ENCODE measurements at places on chromosomes 6 and 20. TPM values are rescaled to one million over a fixed set of nuclear protein-coding genes. Genes with fewer than 3 reads are reported as not detected.

Gene PLEKHG1
- total RNA-seq, result 3.7 TPM

Gene SYCP2L
- not detected for total RNA-seq

Gene STK35
- total RNA-seq, result 17.7 TPM

Gene KCNK16
- not detected for total RNA-seq

Gene ABHD12
- 25.9 TPM for total RNA-seq

Gene TRIM31
- not detected for total RNA-seq

Gene RSPH9
- total RNA-seq, result 0.57 TPM

Gene SNAP25
- total RNA-seq, result 0.65 TPM

Gene KIAA0408
- 12.8 TPM for total RNA-seq

Gene BPIFA1
- not detected for total RNA-seq

Gene WFDC5
- total RNA-seq, result not detected

Gene CCDC28A
- total RNA-seq, result 8.9 TPM

Gene TXLNB
- 0.36 TPM for total RNA-seq

Gene TEAD3
- total RNA-seq, result 4.6 TPM

Gene MCCD1
- not detected for total RNA-seq

Gene HLA-DMB
- total RNA-seq, result 0.09 TPM

Gene CAPN11
- not detected for total RNA-seq

Gene LAMP5
- total RNA-seq, result 0.18 TPM

Gene TBXT
- total RNA-seq, result not detected

Gene CST1
- not detected for total RNA-seq

Gene HRH3
- total RNA-seq, result not detected

Gene EFCAB8
- not detected for total RNA-seq

Gene TRIM15
- total RNA-seq, result not detected

Gene OR12D3
- total RNA-seq, result not detected

Gene IL17A
- total RNA-seq, result not detected

Gene BACH2
- 0.65 TPM for total RNA-seq

Gene CRISP3
- total RNA-seq, result not detected

Gene PTCHD4
- 9.8 TPM for total RNA-seq

Gene MUC22
- total RNA-seq, result not detected

Measured in fibroblast of the aortic adventitia (primary cell).